Skeletal muscle cell (primary cell): ENCODE measurements at places on chromosomes 16 and 17.

GRCh38 chr17:81393684-81394376, 1.4 kb upstream of the BAHCC1 start:
- peak; percentile 98 for DNase-seq

GRCh38 chr16:14300705-14301168, 229.6 kb downstream of the MRTFB start:
- peak; percentile 49 for DNase-seq

DNA sequence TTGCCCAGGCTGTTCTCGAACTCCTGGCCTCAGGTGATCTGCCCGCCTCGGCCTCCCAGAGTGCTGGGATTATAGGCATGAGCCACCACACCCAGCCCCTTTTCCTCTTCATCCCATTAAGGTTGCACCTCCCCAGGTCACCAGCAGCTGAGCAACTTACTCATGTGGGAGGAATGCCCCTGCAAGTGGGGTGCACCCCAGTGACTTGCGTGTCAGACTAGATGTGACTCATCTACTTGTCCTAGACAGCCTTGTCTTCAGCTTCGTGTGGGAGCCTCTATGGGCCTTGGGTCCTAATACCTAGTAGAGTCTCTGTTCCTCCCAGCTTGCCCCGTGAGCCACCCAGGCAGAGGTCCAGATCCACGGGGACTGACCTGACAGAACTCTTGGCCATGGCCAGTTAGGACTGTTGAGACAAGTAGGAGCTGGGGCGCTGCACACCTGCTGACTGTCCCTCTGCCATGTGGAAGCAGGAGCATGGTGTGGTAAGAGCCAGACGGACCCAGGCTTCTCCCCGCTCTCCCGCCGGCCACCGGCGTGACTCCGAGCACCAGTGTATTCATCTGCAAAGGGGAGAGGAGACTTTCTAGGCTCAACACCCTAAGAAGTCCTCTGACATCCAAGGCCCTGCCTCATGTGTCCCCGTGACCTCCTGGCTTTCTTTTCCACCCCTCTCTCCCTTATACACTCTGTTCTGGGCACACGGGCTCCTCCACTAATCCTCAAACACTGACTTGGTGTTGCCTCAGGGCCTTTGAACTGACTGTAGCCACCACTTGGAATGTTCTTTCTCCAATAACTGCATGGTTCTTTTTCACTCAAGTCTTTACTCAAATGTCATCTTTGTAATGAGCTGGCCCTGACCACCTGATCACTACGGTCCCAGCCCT, 11.6 kb upstream of the CBX4 start:
- no peak for DNase-seq

DNA sequence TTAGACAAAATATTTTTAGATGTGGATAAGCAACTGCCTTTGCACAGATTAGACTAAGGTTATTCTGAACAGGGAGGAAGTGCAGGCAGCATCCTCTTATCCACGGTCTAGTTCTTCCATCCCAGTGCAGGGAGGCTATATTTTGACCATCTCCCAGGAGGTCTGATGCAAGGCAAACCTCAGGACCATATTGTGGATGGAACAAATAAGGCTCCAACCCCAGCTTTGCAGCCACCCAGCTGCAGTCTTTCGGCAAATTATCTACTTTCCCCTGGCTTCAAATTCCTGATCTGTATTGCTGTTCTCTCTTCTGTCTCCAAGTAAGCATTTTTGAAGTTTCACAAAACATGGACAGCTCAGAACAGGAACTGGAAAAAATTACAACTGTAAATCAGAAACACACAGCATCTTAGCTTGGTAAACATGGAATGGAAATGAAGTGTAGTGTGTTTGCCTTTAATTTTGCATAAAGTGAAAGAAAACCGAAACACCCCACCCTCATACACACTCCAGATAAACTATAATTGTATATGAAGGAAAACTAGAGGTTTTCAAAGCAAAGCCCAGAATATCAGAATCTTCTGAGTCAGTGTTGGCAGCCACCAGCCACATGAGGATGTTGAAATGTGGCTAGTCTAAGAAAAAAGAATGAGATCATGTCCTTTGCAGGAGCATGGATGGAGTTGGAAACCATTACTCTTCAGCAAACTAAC, 33.5 kb upstream of the MON1B start:
- no peak for DNase-seq
